Naive thymus-derived CD8-positive, alpha-beta T cell (primary cell): ENCODE measurements at places on chromosomes 12 and 14.

- no peak for DNase-seq
These were observed 72.3 kb downstream of the SRGAP1 start for GRCh38 chr12:63916561-63917476.

- DNase-seq = no peak
These were observed 6.9 kb upstream of the AQP2 start for GRCh38 chr12:49943625-49943960.

DNA sequence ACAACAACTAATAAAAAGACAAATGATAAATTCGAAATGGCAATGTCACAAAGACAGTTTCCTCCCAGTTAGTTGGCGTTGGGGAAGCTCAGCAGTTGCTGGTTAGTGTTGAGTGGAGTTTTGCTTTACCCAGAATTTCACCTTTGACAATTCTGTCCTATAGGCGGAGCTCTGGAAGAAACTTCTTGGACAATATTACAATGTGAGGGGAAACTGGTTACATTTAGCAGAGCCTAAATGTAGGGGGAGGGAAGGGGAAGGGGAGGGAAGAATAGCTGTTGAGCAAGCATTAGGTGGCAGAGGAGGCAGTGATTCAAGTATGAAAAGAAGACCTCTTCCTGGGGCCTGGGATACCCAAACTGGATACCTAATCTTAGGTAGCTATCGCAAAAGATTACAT lies 51.4 kb downstream of the BDKRB1 start:
- DNase-seq = no peak

DNA sequence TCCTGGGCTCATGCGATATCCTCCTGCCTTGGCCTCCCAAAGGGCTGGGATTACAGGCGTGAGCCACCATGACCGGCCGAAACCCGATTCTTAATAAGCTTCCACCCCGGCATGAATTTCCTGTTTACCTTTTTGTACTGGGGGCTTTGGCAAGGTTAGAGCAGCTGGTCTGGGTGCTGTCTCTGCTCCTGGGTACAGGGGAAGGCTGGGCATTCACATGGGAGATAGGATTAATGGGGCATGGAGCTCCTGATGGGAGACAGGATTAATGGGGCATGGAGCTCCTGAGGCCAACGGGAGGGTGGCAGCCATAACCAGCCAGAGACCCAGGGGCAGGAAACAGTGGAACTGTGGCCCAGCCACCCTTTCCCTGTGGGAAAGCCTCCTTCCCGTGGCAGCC lies 69.5 kb upstream of the DICER1 start:
- DNase-seq = no peak

GRCh38 chr12:61939977-61940376 lies 320.2 kb upstream of the USP15 start:
- DNase-seq = no peak

GRCh38 chr12:57614948-57615500 lies 3.8 kb downstream of the ARHGEF25 start:
- no peak for DNase-seq

GRCh38 chr12:26179826-26180225 lies 15.5 kb upstream of the SSPN start:
- DNase-seq = no peak

DNA sequence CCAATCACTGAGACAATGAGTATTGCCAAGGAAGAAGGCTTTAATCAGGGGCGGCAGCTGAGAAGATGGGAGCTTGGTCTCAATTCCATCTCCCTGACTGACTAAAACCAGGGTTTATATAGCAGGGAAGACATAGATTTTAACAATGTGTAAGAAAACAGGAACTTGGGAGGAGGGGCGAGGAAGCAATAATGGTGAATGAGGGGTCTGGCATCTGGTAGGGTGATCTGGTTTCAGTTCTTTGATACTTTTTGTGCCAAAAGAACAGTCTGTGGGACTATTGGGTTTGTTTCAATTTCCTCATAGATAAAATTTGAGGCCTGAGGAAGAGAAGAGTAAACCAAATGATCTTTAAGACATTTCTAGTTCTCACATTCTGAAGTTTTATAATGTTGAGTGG lies 49.2 kb downstream of the FUT8 start:
- DNase-seq = no peak

DNA sequence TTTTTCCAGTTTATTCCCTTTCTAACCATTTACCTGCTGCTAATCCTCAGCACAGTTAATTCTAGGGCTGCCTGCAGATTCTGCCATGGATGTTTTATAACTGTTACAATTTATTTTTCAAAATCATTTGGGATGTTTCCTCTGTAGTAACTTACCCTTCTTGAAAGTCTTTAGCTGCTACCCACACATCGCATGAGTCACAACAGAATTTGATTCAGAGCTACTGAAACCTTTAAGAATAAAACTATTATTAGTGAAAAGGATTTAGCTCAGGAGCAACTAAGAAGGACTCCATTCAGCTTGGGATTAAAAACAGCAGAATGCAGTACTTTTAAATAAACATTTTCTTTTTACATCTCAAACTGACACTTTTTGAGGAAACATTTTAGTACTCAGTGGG lies 41.7 kb upstream of the RGS6 start:
- DNase-seq = no peak

- DNase-seq = no peak
These were observed 206.0 kb upstream of the MYL2 start for GRCh38 chr12:111126331-111126730.

DNA sequence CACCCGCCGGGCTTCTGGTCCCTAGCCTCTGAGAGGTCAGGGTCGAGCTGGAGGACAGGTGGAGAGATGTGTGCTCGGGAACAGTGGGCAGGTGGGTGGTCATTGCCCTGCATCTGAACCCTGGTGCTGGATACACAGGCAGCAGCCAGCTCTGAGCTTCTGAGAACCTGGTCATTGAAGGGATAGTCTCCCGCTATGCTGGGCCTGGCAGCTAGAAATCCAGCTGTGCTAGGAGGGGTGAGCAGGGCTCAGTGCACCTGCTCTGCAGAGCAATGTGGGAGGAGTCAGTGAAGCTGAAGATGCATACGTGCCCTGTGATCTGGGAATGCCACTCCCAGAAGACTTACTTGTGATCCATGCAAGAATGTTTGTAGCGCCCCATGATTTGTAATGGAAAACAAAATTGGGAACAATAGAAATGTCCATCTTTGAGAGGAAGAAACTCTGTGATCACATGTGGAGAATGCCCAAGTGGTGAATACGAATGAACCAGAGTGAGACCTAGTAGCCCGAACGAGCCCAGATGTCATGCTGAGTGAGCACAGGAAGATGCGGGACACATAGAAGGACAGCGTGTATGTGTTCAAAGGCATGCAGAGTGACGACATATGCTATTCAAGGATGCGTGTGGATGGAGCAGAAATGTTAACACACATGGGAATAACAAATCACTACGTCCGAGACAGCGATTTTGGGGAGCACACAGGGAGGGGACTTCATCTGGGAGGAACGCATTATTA lies 63.4 kb downstream of the AACS start:
- no peak for DNase-seq

- DNase-seq = no peak
These were observed 13.1 kb upstream of the ANKS1B start for GRCh38 chr12:99997806-99998205.

- DNase-seq = no peak
These were observed 5.0 kb upstream of the SLC35F4 start for GRCh38 chr14:57870686-57871457.

DNA sequence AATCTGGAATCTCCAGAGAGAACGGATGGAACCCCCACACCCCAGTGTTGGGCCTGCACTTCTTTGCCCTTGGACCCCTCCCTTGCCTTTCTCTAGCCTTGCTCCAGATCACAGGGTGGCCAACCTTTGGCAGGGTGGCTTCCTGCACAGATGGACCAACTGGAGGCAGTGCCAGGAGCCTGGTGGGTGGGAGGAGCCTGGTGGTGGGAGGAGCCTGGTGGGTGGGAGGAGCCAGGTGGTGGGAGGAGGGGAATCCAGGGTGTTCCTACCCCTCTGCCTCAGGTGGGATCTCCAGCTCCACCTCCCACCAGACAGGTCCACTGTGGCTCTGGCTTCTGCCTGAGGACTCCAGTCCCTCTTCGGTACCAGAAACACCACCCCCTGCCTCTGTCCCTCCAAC lies 15.0 kb upstream of the ORAI1 start:
- DNase-seq = no peak

- DNase-seq = no peak
These were observed 51.2 kb downstream of the TSPAN11 start for GRCh38 chr12:30977537-30978349.
